ENCODE measurements at places on chromosomes 1 and 21. TPM values are rescaled to one million over a fixed set of nuclear protein-coding genes. Genes with fewer than 3 reads are reported as not detected.

DNA sequence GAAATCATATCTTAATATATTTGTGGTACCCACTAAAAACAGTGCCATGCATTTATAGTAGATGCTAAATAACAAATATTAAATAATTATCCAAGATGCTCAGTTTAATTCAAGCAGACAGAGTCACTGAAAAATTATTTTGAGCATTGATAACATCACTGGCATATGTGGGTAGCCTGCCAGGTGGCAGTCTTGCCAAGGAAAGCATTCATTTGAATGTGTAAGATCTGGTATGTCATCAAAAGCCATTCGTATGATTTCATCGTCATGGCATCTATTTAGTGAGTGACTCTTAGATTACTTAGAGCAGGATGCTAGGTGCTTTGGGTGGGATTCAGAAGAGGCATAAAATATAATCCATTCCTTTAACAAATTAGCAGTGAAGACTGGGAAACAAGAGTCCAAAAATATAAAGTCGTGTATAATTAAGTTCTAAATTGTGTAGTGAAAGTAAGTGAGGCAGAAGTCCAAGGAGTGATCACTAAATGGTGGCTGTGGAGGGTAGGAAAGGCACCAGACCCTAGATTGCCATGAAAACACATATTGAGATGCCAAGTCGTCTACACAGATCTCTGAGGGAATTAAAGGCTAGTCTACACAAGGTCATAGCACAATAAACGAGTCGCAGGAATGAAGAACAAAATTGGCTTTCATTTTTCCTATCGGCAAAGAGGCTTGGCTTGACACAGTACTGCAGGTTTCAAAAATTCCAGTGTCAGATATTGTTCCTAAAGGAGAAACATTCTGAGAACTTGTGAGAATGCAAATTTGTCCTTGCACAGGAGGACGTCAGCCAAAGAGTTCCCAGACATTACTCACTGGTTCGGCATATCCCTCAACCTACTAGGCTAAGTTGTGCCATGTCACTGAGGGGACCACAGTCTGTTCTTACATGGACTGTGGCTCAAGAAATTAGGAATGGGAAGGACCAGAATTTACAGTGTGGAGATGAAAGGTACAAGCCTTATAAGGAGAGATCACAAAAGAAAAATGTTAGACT is 130.8 kb downstream of the LYPLAL1 start:
- DNase-seq: no peak

- DNase-seq: no peak
Observed at GRCh38 chr1:72606216-72606810, 324.0 kb upstream of the NEGR1 start.

GRCh38 chr1:33402206-33402605 is 28.7 kb downstream of the PHC2 start:
- DNase-seq: no peak

DNA sequence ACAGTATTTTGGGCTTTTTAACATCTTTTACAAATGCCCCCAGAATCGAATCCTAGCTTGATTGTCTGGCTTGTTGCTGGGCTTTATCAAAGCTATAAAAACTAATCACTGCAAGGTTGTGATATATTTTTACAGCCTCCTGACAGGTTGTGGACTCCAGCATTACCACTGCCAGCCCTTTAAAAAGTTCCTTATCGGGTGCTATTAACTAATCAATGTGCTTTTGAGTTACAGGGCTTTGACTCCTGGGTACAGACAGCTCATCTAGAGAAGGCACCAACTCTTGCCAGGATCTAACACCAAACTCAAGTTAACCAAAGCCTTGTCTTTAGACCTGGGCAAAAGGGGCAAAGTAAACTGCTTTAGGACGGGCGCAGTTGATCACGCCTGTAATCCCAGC is 16.6 kb downstream of the GON4L start:
- no peak for DNase-seq

DNA sequence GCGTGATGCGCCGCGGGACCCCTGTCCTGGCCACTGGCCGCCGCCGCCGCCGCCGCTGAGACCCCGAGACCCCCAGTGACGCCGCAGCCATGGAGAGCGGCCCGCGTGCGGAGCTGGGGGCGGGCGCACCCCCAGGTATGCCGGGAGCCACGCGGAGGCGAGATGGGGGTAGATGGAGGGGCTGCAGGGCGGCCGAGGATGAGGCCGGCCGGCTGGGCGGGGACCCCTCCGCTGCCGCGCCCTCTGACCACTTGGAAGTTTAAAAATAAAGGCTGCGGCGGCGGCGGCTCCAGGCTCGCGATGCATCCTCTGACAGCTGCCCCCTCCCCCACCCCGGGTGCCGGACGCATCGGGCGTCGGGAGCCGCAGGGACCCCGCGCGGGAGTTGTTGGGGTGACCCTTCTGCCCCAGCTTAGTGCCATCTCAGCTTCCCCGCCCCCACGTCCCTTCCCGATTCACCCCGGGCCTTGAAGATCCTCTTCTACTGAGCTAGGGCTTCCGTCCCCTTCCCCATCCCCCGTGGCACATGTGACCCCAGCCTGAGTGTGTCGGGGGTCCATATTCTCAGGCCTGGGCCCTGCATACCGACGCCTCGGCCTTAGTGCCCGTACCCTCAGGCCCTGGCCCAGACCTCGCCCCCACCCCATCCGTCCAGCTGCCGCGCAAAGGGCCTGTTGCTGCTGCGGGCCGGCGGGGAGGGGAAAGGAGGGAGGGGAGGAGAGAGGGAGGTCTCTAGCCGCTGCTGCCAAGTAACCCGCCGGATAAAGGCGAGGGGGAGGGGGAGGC is 562 bp downstream of the MAP7D1 start:
- peak; percentile 84 for DNase-seq

- no peak for DNase-seq
Observed at GRCh38 chr1:22638476-22639234, 2.2 kb downstream of the C1QA start.

GRCh38 chr21:21159253-21159899 is 161.2 kb downstream of the NCAM2 start:
- DNase-seq: no peak

- DNase-seq: no peak
Observed at GRCh38 chr1:2583331-2583791, 3.2 kb upstream of the PRXL2B start.

DNA sequence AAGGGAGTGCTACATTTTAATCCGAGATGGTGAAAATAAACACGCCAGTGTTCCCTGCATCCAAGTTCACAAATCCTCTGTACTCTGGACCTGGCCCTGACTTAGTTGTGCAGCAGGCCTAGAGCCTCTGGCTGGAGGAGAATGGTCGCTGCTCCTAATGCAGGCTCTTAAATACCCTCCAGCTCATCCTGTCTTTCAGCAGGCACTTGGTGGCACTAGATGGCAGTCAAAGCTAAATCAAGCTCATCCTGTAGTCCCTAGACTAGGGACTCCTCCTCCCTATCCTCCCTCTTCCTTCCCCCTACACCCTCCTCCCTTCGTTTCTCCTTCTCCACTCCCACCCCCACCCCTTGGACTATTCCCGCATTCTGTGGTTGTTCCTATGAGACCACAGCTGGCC is 41.6 kb upstream of the MTR start:
- DNase-seq: no peak

Gene HIVEP3
- total RNA-seq: 23.1 TPM

GRCh38 chr1:117568999-117569398 is 36.8 kb upstream of the TENT5C start:
- DNase-seq: no peak

DNA sequence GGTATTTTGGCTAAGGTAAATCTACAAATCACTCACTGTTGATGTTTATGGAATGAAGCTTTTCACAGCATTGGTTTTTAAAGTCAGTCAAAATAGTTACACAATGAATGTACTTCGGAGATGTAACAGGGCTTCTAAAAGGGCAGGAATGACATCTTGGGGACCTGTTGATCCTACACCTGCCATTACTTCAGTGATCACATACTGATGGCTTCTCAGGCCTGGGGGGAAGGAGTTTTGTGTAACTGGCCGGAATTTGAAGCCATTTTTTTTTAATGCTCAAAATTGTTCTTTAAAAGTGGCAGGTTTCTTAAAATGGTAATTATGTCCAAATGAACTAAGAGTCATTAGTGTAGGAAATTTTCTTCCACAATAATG is 11.2 kb downstream of the RPL5 start:
- no peak for DNase-seq

DNA sequence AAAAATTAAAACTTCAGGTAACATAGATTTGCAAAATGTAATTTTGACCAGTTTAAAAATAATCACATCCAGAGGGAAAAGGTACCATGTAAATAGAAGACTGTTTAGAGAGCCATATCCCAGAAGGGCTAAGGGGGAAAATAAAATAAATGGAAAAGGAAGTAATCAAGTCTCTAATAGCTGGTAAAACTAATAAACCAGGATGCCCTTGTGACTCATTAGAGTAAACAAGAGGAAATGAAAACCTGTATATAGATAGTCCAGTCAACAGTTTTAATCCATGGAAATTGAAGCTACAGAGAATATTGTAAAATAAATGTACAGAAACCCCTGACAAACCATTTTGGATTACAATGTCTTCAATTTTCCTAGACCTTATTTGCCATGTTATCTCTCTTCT is 698.0 kb upstream of the RGS18 start:
- no peak for DNase-seq

Gene MECR
- total RNA-seq: 23.1 TPM

GRCh38 chr1:83813576-83813975 is 185.4 kb downstream of the TTLL7 start:
- DNase-seq: no peak

DNA sequence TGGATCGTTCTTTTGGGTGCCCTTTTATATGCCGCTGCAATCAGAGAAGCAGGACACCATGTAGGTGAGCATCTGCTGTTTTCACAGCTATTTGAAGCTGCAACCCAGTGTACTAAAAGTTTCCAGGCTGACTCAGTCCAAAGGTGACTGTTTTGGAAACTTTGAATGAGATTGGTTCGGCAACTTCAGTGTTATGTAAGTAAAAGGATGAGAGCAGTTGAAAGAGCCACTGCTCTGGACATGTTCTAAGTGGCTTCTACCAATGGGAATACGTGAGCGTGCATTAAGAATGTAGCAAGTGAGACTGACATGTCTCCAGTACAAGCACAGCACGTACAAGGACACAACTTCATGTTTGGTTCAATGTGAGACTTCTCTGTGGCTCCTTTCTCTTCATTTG is 55.6 kb downstream of the DDR2 start:
- DNase-seq: no peak

DNA sequence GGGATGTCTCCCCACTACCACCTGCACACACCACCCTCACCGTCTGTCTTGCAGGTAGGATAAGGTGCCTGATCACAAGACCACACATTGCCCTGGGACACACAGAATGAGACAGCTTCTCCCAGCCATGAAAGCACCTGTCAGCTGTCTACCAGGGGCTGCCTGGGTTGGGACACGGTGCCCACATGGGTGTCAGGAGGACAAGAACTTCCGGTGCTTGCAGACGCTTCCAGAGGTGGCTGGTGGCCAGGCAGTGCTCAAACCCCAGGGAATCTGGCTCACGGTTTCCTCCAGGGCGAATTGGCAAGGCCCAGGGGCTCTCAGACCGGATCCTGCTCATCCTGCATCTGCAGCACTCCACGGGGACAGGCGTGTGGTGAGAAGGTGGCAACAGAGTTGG is 182.6 kb upstream of the ARHGEF16 start:
- no peak for DNase-seq

- DNase-seq: no peak
Observed at GRCh38 chr1:229464672-229465071, 30.8 kb upstream of the ACTA1 start.

DNA sequence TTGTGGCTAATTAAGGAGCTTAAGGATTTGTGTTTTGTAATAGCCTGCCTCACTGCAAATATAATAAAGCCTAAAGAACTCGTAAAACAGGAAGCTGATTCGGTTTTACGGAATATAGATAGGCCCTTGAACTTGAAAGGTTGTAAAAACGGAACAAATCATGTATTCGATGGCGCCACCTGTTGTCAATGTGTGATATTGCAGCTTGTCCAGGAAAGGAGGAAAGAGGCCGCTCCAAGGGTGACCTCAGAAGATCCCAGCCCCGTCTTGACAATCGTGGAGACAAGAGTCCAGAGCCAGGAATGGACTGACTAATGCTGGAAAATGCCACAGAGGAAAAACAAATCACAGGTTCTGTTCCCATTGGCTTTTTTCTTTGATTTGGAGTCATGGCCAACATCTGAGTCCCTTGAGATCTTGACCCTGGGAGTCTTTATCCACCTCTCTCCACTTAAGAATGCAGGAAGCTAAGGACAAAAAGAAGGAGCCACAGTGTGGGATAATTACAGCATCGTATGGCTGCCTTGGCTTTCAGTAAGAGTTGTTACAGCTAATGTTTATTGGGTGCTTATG is 7.0 kb upstream of the IGSF21 start:
- peak; percentile 74 for DNase-seq

Gene MYOG
- total RNA-seq: not detected
